ENCODE measurements at places on chromosomes 2 and 18.

GRCh38 chr2:78768016-78768415 lies 257.5 kb upstream of the REG3G start:
- DNase-seq = no peak

- no peak for DNase-seq
These were observed 48.1 kb downstream of the KCNE4 start for GRCh38 chr2:223100061-223100511.

- no peak for DNase-seq
These were observed 37.1 kb upstream of the TNFRSF11A start for GRCh38 chr18:62287781-62288664.

DNA sequence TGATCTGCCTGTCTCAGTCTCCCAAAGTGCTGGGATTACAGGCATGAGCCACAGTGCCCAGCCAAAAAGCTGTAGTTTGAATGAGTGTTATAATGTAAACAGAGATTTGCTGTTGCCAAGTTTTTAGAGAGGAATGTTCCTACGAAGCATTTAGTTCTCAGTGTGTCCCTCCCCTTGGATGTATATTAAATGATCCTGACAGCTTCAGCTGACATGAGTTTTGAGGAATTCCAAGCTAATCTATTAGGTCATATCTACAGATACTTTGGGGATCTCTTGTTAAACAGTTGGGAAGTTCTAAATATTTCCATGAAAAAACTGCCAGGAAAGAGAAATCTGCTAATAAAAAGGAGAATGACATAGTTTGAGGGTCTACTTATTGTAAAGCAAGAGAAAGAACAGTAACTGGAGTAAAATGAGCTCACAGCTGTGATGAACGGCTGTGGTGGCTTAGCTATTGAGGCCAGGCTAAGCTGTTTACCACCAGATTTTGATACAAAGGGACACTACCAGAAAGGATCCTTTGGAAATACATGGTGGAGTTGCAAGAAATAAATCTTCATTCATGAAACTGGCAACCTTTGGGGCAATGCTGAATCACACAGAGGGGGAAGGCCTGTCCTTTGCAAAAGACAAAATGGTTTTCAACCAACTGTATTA lies 2.6 kb upstream of the STON1 start:
- DNase-seq = no peak

GRCh38 chr2:166892397-166892796 lies 4.1 kb downstream of the XIRP2 start:
- DNase-seq = no peak

DNA sequence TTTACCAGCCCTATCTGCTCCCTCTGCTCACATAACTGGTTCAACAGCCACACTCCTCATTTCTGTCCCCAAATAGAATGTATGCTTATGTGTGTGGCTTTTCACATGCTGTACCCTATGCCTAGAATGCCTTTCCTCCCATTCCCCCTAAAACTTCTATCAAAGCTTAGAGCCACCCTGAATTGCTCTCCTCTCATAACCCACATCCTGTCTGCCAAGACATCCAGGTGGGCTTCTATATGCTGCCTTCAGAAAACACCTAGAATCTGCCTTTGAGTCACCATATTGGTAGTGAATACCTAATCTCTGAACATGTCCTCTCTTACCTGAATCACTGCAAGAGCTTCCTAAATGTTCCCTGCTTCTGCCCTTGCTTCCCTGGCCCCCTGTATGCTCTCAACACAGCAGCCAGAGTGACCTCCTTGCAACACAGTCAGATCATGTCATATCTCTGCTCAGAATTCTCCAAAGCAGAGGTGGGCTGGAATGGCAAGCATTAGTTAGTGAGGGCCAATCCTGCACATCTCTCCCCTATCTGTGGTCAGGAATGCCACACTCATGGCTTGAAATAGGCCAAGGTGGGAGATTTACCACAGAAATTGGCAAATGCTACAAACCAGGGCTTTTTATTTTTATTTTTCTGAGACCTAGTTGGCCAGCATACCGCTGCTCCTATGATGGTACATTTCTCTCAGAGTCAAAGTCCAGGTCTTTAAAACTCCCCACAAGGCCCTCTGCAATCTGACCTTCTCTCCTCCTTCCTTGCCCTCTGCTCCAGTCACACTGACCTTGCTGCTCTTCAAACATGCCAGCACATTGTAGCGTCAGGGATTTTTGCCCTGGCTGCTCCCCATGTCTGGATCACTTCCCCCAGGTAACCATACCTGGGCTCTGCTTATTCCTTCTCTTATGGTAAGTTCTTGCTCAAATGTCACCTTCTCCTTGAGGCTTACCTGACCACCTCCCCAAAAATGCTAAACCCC lies 111.8 kb upstream of the STON1 start:
- DNase-seq = no peak

GRCh38 chr2:240662681-240663080 lies 20.0 kb downstream of the AQP12B start:
- DNase-seq = no peak

DNA sequence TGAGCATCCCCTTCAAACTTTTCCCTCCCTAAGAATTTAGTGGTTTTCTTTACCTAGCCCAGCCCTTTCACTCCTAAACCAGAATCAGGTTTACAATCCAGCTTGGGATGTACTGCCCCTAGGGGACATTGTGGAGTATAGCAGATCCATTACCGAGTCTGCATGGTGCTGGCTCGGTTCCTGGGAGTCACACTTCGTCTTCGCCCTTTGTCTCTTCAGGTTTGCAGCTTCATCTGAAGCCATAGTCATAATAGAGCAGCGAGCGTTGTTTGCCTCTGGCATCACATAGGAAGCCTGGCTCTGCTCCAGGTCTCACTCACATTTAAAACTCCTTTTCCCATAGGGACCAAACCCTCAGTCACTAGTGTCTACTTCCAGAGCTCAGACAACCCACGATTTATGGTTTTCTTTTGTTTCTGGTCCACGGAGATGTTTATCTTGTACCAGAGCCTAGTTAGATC lies 16.8 kb upstream of the LYPD6 start:
- no peak for DNase-seq

DNA sequence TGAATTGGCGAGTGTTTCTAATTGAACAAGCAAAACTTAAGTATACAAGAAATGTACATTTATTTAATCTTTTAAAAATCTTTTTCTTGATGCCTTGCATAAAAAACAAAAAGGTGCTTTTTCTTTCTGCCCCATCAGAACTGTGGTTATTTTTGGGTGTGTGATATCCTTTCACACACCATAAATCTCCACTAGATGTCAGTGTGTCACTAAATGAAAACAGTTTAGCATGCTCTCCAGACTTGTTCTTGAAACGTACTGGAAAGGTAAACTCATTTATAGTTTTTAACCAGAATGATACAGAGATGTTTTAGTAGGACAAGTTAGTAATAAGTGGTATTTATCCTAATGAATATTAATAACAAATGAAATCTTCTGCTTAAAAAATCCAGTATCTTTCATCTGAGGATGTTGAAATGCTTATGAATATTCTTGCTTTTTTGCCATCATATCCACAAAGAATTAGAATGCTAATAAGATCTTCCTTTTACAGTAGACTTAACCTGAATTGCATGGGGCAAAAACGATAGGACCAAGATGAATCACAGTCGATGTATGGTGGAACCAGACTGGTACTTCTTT lies 96.8 kb downstream of the UBE2E3 start:
- no peak for DNase-seq

DNA sequence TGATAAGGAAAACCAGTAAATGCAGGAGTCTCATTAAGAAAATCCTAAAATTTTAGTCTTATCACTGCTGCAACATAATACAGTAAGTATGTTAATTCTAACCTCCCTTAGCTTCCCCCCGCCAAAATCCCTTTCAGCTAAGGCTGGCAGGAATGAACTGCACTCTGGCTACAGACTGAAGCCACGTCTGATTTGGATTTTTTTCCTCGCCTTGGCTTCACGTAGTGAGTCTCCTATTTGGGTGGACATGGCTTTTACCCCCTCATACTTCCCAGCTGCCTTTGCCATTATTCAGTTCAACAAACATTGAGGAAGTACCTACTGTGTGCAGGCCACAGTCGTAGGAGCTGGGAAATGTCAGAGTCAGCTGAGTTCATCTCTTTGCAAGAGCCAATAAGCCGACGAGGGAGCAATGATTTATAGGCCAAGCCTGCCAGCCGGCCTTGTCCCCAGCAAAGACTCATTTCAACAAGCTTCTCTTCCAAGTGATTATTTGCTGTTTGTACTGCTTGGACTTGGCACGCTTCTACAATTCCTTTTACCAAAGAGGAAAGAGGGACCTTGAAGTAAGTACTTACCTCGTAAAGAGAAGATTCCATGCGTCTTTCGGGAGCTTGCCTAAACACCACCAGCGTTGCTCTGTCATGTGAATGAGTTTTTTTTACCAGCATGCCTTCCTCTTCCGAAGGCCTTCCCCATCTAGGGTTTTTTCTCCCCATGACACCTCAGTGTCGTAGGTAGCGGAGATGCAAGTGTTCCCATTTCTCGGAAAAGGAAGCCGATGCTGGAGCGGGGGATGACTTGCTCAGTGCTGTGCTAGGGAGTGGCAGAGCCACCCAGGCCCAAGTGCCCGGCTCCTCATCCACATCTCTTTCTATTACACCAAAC lies 138.6 kb downstream of the KLHL29 start:
- DNase-seq = no peak

DNA sequence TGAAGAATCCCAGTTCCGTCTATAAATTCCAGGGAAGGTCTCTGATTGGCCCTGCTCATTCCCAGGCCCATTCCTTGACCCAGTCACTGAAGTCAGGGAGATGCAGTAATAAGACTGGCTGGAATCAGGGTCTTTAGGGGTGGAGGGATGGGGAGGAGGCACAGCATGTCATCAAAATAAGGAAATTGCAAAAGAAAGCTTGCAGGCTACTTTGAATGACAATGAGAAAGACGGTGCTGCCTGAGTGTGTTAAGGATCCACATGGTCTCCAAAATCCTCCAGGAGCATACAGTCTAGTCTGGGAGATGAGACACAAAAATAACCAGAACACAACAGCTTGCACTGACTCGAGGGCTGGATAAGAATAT lies 2.0 kb upstream of the DES start:
- DNase-seq = no peak

GRCh38 chr2:126831234-126832005 lies 67.3 kb upstream of the TEX51 start:
- no peak for DNase-seq

GRCh38 chr2:200966770-200967169 lies 3.3 kb upstream of the ORC2 start:
- no peak for DNase-seq

- no peak for DNase-seq
These were observed 49.2 kb downstream of the MYCN start for GRCh38 chr2:15989559-15989958.

DNA sequence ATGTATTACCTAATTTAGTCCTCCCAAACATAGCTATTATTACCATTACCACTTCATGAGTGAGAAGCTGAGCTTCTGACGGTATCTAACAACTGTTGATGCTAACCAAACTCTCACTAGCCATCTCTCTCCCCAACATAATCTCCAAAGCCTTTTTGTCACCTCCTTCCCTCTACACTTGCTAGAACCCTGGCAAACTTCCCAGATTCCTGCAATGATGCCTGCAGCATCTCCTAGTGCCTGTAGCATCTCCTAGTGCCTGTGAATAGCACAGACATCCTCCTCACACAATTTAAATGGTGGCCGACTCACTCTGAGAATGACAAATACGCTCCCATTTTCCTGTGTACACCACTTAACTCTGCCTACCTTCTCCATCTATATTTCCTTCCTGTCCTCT lies 126.7 kb downstream of the STK39 start:
- no peak for DNase-seq

- no peak for DNase-seq
These were observed 202.4 kb upstream of the RAB12 start for GRCh38 chr18:8406868-8407250.

- no peak for DNase-seq
These were observed 21.6 kb downstream of the BMP10 start for GRCh38 chr2:68849579-68850030.

DNA sequence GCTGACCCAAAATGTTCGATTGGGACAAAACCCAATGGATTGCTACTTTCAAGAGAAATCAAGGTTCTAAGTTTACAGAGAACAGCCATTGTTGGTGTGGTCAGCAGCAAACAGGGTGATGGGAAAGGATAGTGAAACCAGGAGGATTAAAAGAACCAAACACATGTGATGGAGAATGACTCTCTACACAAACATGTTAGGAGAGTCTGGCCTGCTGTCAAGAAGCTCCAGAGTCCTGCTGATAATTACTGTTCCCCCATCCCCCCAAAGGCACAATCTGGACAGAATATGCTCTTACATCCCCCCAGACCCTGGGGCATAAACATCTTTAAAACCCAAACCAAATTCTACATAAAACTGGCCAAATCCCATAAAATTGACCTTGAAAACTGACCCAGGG lies 32.0 kb upstream of the ACYP2 start:
- DNase-seq = no peak

DNA sequence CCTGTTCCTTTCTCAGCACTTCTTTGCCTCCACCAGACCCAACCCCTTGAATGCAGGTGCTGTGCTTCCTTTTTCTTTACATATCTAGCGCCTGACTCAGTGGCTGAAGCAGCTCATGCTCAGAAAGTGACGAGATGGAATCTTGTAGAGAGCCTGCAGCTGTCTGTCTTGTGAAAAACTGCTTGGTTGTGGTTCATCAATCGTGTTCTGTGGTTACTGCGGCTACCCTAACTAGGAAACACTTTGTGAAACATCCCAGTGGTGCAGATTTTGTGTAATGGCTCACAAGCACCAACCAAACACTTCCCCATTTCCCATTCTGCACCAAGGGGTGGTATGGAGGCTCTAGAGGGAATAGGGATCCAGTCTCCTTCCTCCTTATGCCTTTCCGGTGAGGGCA lies 307.2 kb upstream of the MMADHC start:
- DNase-seq = no peak

DNA sequence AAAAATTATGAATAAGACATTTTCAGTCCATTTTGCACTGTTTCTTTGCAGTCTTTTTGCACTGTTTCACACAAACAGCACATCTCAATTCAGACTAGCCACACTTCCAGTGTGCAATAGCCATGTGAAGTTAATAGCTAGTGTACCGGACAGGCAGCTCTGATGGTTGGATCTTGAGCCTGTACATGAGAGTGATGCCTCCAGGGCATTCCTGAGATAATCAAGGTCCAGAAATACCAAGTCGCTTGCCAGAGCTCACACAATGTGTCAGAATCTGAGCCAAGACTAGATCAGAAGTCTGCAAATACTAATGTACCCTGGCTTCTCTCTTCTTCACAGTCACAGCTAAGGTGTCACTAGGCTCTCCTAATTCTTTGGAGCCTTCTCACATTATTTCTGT lies 180.2 kb downstream of the OSR1 start:
- DNase-seq = no peak

DNA sequence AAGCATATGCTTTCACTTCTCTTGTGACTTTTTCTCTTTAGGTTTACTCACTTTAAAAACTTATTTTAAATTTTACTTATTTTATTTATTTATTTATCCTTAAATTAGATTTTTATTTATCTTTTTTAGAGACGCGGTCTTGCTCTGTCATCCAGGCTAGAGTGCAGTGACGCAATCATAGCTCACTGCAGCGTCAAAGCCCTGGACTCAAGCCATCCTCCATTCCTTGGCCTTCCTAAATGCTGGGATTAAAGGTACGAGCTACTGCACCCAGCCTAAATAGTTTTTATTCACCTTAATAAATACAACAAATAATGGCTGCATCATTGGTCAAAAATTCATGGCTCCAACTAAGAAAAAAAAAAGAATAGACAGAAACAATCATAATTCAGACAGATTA lies 415.7 kb upstream of the FIGN start:
- DNase-seq = no peak

- DNase-seq = no peak
These were observed 115.8 kb upstream of the DTNA start for GRCh38 chr18:34594266-34594665.

- no peak for DNase-seq
These were observed 7.6 kb upstream of the C18orf32 start for GRCh38 chr18:49494660-49495059.

- DNase-seq = no peak
These were observed 10.2 kb downstream of the ADRA2B start for GRCh38 chr2:96105994-96106715.

Data from stimulated activated CD4-positive, alpha-beta T cell treated with anti-CD3 and anti-CD28 coated beads, Interleukin-1b, Interleukin-23, amount 100 ng/mL, for 1 hour (primary cell).